ENCODE measurements at places on chromosomes 5 and 9.

DNA sequence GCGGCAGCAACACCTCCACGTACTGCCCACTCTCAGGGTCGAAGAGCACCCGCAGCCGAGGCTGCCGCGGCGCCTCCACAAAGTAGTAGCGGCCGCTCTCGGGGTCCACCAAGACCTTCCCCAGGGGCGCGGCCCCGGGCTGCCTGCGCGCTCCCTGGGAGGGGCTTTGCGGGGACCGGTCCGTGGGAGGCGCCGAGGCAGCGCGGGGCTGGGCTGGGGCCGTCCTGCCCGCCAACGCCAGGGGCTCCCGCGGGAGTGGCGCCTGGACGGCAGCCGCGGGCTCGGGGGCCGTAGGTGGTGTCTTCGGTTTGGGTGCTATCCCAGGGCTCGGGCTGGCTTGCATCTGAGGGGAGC, 2.6 kb upstream of the MZB1 start:
- DNase-seq, result no peak
- no peaks in the 10 kb centered on the region for H3K27me3 ChIP-seq

GRCh38 chr9:6640268-6641051, 5.1 kb downstream of the GLDC start:
- no peak for DNase-seq
- peaks cover 71% of the 10 kb centered on the region for H3K27me3 ChIP-seq
- peaks cover 8% of the 10 kb centered on the region for H3K4me1 ChIP-seq
- no peak overlapping the region for H3K4me3 ChIP-seq

DNA sequence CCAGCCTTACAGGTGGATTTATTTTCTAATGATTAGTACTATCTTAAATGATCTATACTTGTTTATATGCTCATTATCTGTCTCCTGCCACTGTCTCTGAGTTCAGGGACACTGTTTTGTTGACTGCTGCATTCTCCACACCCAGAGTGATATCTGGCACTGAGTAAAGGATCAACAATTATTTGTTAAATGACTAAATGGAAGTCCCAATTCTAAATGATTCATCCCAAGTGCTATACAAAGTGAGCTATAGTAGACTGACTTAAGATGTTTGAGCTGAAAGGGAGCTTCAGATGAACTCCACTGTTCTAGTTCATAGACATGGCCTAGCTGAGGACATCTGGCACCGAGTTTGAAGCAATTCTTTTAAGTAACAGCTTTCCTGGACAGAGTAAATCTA, 40.5 kb downstream of the ITGA2 start:
- no peaks in the 10 kb centered on the region for H3K27me3 ChIP-seq
- H3K4me1 ChIP-seq, result no peaks in the 10 kb centered on the region
- no peak for DNase-seq
- H3K27ac ChIP-seq, result no peak overlapping the region

DNA sequence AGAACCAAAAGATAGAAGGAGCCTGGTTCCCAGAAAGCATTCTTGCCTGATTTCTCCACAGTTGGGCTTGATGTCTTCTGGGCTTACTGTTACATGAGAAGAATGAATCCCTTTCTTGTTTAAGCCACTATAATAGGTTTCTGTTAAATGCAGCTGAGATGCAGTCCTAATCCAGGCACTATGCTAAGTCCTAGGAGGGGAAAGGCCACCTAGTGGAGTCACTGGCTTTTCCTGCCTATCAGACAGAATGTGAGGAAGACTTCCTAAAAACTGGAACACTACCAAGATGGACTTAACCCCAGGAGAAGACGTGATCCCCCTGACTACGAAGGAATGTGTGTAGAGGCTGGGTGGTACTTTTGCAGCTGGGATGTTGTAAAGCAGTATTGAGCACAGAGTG, 34.3 kb upstream of the FSD1L start:
- no peak for DNase-seq
- H3K27ac ChIP-seq, result no peak overlapping the region
- H3K4me1 ChIP-seq, result peaks cover 5% of the 10 kb centered on the region
- H3K27me3 ChIP-seq, result peaks cover 40% of the 10 kb centered on the region
- H3K36me3 ChIP-seq, result no peaks in the 10 kb centered on the region
- H3K4me3 ChIP-seq, result no peak overlapping the region

GRCh38 chr9:82363682-82364081, 375.1 kb downstream of the SPATA31D1 start:
- H3K27ac ChIP-seq, result no peak overlapping the region
- no peaks in the 10 kb centered on the region for H3K27me3 ChIP-seq
- H3K4me3 ChIP-seq, result no peak overlapping the region
- no peak for DNase-seq
- no peaks in the 10 kb centered on the region for H3K36me3 ChIP-seq
- H3K4me1 ChIP-seq, result no peaks in the 10 kb centered on the region

- H3K27me3 ChIP-seq, result peaks cover 51% of the 10 kb centered on the region
- no peak overlapping the region for H3K27ac ChIP-seq
- DNase-seq, result no peak
- no peaks in the 10 kb centered on the region for H3K36me3 ChIP-seq
- H3K4me3 ChIP-seq, result no peak overlapping the region
Measured at GRCh38 chr5:2750026-2750757, 1.3 kb downstream of the IRX2 start.

DNA sequence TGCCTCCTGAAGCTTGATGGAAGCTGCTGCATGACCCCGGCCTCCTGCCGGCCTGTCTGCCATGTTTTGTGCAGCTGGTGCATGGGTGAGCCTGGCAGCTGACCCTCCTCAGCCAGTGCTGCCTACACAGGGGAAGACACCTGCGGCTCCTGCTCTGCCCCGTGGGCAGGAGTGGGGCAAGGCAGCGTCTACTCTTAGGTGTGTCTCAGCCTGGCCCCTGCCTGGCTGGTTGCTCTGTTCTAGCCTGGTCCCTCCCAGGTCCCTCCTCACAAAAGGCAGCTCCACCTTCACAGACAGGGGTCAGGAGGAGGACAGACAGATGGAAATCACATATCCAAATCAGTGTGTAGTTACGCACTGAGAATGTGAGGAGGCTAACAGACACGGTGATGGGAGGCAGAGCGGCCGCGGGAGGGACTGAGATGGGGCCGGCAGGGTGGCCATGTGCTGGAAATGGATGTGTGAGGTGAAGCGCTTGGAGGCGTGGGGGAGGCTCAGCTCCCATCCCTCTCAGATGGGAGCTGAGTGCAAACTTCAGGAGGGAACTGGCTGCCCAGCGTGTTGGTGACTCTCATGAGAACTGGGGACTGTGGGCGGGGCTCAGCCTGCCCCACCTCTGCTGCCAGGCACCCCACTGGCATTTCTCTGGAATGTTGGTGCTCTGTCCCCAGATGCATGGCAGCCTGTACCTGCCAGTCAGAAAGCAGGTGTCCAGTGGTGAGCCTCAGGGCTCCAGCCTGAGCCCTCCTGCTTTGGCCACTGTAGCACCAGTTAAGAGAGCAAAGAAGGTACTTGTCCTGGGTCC, 43.4 kb downstream of the PPARGC1B start:
- no peak for DNase-seq
- no peaks in the 10 kb centered on the region for H3K27me3 ChIP-seq
- peaks cover 9% of the 10 kb centered on the region for H3K4me1 ChIP-seq
- no peak overlapping the region for H3K4me3 ChIP-seq
- H3K27ac ChIP-seq, result no peak overlapping the region

GRCh38 chr9:130172161-130172857, at the start of gene NCS1:
TSS of gene NCS1 (plus strand) at chr9:130172404. CDS start at chr9:130172664, 260 bp downstream.
- peaks cover 8% of the 10 kb centered on the region for H3K4me1 ChIP-seq
- H3K36me3 ChIP-seq, result peaks cover 11% of the 10 kb centered on the region
- DNase-seq, result peak; percentile 17
- peak within 1 kb of the TSS; percentile 55 for H3K27ac ChIP-seq
- peak within 1 kb of the TSS; percentile 67 for H3K4me3 ChIP-seq

DNA sequence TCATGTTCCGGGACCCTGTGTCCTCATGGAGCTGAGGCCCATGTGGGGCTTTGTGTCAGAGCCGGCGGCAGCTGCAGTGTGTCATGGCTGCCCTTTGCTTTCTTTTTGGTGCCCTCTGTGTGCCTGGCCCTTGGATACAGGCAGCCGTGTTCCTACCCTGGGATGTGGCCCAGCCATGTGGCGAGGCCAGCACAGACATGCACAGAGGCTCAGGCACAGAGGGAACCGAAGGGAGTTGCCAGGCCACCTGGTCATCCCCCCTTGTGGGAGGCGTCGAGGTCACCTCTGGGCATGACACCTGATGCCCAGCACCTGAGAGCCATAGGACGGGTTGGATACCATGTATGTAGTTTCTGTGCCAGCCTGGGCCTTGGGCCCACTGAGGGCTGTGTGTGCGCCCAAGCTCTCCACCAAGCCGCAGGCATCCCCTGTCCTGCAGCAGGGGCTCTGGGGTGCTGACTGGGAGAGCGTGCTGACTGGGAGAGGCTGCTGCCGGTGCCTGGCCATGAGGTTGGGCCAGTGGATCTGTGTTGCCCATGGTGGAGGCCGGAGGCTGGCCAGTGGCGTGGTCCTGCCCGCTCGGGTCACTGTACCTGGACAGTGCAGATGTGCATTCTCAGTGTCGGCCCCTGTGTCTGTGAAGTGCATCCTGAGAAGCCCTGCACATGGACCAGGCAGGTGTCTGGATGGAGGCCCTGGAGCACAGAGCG, 4.8 kb downstream of the NKD2 start:
- no peak overlapping the region for H3K4me3 ChIP-seq
- no peak for DNase-seq
- no peak overlapping the region for H3K27ac ChIP-seq
- H3K27me3 ChIP-seq, result peaks cover 22% of the 10 kb centered on the region
- H3K4me1 ChIP-seq, result no peaks in the 10 kb centered on the region
